Ecto neural progenitor cell (in vitro differentiated cells): ENCODE measurements at places on chromosomes 3 and 15.

GRCh38 chr3:171470714-171471227, 10.6 kb upstream of the TNIK start:
- no peak for DNase-seq

GRCh38 chr3:71511446-71511845, 72.1 kb downstream of the FOXP1 start:
- DNase-seq = no peak

- DNase-seq = no peak
Observed at GRCh38 chr3:149545049-149545448, 70.6 kb downstream of the TM4SF4 start.

GRCh38 chr3:129576514-129577352, 29.7 kb downstream of the PLXND1 start:
- no peak for DNase-seq

- DNase-seq = no peak
Observed at GRCh38 chr15:67319961-67320360, 65.4 kb downstream of the IQCH start.

- no peak for DNase-seq
Observed at GRCh38 chr3:41881233-41881821, 80.6 kb downstream of the ULK4 start.

GRCh38 chr3:62238003-62238402, 135.3 kb downstream of the FEZF2 start:
- DNase-seq = no peak

DNA sequence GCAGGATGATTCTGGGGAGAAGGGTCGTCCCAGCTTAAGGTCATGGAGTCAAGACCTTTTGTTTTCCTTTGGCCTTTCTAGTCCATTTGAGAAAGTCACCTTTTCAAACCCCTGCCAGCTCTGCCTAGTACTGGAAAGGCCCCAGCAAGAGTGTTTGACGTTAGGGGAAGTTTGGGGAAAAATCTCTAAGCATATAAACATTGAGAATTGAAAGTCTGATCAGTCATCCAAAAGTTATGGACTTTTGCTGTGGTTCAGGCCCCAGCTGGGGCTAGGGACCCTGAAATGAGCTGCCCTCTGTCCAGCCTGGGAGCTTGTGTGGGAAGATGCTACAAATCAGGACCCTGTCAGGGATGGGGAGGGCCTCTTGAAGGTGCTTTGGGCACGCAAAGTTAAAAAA, 21.6 kb downstream of the SLC6A6 start:
- DNase-seq = no peak

- DNase-seq = no peak
Observed at GRCh38 chr3:27888562-27888961, 166.4 kb upstream of the EOMES start.

DNA sequence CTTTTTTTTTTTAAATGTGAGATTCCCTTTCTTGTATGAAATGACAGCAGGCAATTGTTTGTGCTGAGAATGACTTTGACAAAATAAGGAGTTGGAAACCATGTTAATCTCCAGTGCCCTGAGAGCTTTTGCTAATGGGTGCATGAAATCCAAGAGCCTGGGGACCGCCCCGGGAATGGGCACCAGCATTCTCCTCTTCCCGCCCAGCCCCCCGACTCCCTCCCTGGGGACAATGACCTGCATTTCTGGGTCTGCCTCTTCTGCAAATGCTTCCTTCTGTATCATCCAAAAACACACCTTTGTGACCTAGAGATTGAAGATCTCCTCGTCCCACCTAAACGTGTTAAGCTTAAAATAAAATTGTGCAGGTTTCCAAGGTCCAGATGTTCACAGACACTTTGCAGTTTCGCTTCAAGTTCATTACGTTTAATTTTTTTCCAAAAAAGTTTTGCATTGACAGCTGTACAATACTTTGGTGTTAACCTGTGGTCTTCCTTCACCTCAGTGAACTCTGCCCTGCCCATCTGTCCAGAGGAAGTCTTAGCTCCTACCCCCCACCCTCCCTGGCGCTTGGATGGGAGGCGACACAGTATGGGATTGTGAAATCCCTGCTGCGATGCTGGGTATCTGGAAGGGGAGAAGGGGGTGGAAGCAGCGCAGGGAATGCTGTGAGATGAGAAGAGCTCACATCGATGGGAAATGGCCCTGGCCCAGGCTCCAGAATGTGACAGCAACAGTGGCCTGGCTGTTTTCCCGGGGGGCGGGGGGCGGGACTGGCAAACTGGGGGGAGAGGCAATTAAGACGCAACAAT, 50.1 kb downstream of the TLE3 start:
- DNase-seq = no peak

GRCh38 chr3:175940881-175941280, 1081.7 kb downstream of the NAALADL2 start:
- peak; percentile 47 for DNase-seq

- DNase-seq = no peak
Observed at GRCh38 chr3:63995086-63995485, 28.2 kb downstream of the PSMD6 start.

GRCh38 chr15:43067717-43068461, 37.9 kb downstream of the UBR1 start:
- no peak for DNase-seq

DNA sequence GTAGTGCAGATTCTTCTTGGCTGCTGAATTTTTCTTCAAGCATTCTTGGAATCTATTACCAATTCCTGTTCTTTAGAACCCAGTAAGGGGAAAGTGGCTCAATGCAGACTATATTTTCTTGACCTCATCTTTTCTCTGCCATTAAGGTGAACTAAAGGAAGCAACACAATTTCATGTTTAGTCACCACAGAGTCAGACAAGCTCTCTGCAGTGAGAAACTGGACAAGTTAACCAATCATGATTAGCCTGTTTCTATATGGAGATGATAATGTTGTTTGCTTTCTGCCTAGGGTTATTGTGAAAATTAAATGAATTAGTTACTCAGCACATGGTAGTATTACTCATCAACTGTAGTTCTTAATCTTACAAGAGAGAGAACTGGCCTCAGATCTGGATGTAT, 1075.1 kb downstream of the AGBL1 start:
- DNase-seq = no peak

- DNase-seq = peak; percentile 86
Observed at GRCh38 chr3:195106418-195106906, 164.5 kb downstream of the XXYLT1 start.

GRCh38 chr3:30007668-30008067, 598.7 kb upstream of the TGFBR2 start:
- no peak for DNase-seq

DNA sequence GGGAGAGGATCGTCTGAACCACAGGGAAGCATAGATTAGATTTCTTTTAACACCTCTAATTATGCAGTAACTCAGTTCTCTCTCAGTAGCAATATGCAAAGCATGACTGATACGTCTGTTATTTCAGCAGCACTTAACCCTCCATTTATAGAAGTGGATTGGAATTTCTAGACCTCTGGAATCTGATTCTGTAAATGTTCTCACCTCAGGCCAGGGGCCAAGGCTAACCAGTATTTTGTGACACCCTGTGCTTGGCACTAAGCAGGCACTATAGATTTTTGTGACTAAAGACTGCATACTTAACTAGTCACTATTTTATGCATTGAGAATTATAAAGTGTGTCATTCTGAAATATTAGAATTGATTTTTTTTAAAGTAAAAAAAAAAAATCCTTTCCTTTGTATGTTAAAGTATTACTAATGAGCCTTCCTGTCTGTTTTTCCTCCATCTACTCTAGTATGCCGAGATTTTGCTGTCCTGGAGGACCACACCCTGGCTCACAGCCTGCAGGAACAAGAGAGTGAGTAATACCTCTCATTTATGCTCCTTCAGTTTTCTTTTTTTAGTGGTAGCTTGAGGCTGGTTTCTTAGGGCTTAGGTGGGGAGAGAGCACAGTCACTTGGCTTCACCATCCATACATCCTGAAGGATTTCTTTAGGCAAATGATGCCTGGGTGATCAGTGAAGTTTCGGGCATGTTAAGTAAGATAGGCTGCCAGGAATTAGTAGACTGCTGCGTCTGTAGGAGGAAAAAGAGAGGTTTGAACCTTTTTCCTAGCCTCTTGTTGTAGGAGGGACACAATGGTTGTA, 26.5 kb upstream of the UTS2B start:
- no peak for DNase-seq

GRCh38 chr3:42668793-42669217, 15.3 kb downstream of the ZBTB47 start:
- no peak for DNase-seq

DNA sequence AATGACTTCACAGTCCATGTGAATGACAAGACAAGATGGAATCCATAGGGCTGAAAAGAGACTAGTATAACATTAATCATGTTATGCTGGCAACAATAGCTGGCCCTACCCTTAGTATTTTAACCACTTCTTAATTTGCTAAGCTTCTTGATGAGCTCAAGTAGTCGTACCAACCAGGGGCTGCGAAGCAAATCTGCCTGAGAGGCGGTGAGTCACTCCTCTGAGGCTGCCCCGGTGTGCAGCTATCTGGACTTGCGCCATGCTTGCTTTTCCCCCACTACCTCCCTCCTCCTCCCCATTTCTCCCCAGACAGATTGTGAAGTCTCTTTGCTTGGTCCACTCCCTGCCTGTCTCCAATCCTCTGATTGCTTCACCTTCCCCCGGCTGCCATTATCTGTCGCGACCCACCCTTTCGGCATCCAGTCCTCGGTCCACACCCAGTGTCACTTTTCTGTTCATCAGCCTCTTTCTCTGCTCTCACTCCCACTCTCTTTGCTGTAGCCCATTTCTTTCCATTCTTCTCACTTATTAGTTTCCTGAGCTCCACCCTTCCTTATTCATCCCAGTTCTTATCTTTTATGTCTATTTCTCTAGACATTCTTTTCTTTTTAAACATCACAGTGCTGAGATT, 42.7 kb downstream of the DUT start:
- no peak for DNase-seq

- no peak for DNase-seq
Observed at GRCh38 chr3:27758083-27758482, 36.0 kb upstream of the EOMES start.

GRCh38 chr3:112467539-112467938, 31.7 kb downstream of the BTLA start:
- no peak for DNase-seq

DNA sequence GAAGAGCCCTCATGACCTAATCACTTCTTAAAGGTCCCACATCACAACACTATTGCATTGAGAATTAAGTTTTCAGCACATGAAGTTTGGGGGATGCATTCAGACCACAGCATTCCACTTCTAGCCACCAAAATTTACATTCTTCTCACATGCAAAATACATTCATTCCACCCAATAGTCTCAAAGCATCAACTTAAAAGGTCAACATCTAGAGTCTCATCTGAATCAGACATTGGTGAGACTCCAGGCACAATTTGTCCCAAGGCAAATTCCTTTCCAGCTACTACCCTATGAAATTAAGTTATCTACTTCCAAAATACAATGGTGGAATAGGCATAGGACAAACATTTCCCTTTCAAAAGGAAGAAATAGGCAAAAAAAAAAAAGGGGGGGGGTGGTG, 64.9 kb downstream of the PLSCR2 start:
- no peak for DNase-seq

- no peak for DNase-seq
Observed at GRCh38 chr3:143031327-143031726, 30.0 kb downstream of the U2SURP start.

- no peak for DNase-seq
Observed at GRCh38 chr3:13134879-13135206, 61.6 kb upstream of the IQSEC1 start.

GRCh38 chr15:99029341-99030144, 22.0 kb upstream of the PGPEP1L start:
- peak; percentile 32 for DNase-seq

DNA sequence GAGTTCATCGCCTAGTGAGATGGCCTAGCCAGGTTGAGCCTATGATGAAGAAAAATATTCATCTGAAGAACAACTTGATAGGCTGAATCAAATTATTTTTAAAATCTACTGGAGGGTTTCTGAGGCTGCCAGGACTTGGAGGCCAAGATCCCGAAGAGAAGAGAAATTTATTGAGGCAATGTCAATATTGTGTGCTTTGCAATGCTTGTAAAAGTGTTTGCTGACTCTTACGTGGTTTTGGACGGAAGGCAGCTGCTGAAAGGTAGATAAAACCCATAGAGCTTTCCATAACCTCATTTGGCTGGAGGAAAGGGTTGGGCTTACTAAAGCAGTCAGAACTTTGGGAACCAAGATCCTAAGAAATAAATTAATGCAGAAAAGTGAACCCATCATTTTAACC, 361.0 kb upstream of the IL12A start:
- DNase-seq = no peak

- no peak for DNase-seq
Observed at GRCh38 chr3:171156401-171157010, 130.0 kb upstream of the SLC2A2 start.

- no peak for DNase-seq
Observed at GRCh38 chr3:23170291-23170690, 32.8 kb upstream of the UBE2E2 start.

DNA sequence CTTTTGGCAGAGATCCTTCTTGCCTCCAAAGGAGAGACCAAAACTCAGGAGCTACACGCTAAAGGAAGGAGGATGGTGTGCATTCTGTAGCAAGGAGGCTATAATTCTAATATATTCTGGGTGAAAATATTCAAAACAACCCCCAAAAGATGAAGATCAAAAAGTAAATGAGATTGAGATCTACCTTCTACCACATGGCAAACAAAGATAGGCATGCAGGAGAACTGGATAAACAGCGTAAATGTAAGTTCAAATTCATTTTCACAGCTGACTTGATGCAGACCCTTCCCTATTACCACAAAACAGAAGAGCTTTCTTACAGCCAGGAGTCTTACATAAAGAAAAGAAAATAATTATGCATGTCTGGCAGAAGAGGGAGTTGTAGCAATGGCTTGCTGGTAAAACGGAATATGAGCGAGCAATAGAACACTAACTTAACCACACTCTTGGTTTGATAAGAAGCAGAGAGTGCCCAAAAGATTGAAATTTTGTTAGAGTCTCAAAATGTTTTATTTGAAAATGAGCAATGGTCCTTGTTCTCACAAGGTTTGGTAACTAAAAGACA, 272.7 kb downstream of the MECOM start:
- no peak for DNase-seq

GRCh38 chr3:114454551-114455251, 160.9 kb downstream of the TIGIT start:
- DNase-seq = no peak

DNA sequence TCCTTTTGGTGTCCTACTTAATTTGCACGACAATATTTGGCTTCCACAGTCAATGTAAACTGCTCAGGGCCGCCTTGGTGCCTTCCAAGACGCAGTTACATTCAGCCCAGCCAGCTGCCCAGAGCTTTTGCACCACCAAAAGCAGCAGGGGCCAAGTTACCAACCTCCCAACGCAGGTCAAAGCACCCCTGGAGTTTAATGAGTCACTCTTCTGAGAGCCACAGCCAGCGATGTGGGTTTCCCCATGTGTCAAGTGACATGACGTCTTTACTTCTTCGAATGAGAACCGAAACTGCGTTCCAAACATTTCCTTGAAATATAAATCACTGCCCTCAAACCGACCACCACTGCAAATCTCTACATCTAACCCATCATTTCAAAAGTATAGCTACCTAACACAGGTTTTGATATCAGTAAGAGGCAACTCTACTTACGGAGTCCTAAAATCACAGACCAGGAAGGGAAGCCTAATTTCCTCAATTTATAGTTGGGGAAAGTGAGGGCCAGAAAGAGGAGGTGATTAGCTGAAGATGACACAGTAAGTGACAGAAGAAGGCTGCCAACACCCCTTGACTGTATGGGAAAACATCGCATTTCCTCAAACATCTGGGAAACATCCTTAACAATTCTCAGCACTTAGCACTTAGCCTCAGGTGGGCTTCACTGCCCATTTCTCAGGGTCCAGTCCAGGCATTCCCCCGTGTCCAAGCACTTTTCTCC, 24.5 kb downstream of the MB21D2 start:
- DNase-seq = no peak
